AG04449 (cell line): ENCODE measurements at places on chromosomes 1 and 21.

- DNase-seq: no peak
These were observed 193.8 kb downstream of the KCNH1 start for GRCh38 chr1:210940081-210940617.

DNA sequence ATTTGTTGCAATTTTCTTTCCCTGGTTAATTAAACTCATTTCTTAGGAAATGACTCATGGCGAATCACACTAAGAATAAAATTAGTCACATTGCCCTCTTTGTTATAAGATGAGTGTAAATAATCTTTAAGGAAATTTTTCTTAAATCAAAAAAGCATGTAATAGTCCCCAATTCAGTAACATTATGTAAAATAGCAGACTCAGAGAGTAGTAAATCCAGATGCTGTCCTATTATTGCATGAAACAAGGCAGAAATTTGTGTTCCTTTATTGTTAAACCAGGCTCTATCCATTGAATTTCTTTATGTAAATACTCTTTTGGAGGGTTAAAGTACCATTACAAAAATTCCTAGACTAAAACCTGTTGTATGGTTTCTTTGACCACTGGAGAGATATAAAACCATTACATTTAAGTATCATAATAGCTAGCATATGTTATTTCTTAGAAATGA, 154.5 kb upstream of the C1orf87 start:
- DNase-seq: no peak

DNA sequence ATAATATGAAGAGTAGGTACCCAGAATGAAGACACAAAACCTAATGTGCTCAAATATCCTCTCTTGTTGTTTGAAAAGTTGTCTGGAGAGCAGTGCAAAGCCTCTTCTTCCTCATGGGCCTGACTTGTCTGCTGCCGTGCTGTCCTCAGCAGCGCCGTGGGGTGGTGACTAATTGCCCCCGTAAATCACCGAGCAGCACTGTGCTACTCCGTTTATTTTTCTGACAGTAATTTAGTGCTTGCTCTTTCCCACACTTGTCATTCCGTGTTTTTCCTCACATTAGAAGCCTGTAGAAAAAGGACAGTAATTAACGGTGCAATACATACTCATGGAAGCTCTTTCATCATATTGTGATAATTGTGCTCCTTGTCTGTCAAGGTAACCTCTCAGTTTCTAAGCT, 114.8 kb upstream of the BARHL2 start:
- DNase-seq: no peak

DNA sequence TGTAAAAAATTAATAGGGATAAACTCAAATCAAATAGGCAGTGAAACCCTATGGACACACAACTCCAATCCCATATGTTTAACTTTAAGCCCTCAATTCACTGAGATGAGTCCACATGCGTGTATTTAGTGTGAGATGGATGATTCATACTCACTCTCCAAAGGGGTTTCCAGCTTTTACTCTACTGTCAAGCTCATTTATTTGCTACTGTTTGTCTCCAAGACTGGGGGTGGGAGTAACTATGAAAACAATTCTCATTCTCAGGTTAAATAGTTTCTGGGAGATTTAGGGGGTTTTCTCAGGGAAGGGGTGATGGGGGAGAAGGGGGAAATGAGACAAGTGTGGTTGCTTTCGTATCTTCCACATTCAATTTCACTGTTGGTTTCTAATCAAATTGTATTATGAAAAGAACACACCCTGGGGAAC, 2.7 kb downstream of the RAB29 start:
- no peak for DNase-seq

GRCh38 chr1:193368302-193368701, 181.9 kb upstream of the B3GALT2 start:
- no peak for DNase-seq

GRCh38 chr1:184987696-184988095, 13.4 kb upstream of the NIBAN1 start:
- no peak for DNase-seq

DNA sequence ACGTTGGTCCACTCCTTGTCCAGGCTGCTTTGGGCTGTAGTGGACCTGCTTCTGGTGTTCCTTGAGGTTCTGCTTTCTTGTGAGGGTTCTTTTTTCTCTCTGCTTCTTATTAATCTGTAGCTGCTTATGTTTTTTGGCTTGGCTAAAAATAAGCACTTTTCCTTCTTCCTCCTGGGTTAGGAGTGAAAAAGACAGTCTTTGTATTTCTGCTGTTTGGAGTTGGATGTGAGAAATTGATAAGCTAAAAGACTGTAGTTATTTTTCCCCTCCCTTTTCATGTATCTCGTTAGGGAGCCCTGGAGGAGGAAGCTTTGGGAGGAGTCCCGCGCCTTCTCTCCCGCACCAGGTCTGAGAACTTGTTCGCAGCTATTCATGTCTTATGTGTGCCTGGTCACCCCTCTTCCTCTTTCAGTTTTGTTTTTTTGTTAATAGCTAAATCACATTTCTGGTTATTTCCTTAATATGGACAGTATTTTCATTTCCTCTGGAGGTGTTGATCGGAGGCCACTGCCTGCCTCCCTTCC, 79.0 kb downstream of the GALNT2 start:
- no peak for DNase-seq

DNA sequence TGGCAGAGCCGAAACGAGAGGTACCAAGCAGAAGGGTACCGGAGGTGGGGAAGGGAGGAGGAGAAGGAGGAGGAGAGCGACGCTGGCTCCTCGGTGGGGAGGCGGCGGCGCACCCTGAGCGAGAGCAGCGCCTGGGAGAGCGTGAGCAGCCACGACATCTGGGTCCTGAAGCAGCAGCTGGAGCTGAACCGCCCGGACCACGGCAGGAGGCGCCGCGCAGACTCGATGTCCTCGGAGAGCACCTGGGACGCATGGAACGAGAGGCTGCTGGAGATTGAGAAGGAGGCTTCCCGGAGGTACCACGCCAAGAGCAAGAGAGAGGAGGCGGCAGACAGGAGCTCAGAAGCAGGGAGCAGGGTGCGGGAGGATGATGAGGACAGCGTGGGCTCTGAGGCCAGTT, 32.4 kb downstream of the STYXL2 start:
- no peak for DNase-seq

DNA sequence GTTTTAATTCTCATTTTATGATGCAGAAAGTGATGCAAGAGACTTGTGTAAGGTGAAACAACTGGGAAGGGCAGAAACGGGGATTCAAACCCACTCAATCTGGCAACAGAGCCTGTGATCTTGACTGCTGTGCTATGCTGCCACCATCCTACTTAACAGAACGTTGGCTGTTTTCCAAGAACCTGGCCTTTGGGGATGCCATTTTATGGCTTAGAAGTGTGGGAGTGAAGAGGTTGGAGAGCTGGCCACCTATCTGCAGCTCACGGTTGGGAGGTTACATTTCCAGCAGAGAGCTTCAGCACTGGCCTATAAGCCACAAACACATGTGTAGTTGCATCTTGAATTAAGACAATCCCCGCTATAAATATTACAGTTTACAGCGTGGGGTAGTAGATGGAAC, 235.3 kb downstream of the PRDM2 start:
- DNase-seq: no peak

DNA sequence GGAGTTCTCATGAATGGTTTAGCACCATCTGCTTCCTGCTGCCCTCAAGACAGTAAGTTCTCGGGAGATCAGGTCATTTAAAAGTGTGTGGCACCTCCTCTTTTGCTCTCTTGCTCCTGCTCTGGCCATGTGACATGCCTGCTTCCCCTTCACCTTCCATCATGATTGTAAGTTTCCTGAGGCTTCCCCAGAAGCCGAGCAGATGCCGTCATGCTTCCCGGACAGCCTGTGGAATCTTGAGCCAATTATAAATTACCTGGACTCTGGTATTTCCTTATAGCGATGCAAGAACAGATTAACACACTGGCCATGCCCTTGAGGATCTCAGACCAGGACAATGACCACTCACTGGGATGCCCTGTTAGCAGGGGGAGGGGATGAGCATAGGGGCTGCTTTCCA, 212.3 kb downstream of the MATN1 start:
- no peak for DNase-seq

DNA sequence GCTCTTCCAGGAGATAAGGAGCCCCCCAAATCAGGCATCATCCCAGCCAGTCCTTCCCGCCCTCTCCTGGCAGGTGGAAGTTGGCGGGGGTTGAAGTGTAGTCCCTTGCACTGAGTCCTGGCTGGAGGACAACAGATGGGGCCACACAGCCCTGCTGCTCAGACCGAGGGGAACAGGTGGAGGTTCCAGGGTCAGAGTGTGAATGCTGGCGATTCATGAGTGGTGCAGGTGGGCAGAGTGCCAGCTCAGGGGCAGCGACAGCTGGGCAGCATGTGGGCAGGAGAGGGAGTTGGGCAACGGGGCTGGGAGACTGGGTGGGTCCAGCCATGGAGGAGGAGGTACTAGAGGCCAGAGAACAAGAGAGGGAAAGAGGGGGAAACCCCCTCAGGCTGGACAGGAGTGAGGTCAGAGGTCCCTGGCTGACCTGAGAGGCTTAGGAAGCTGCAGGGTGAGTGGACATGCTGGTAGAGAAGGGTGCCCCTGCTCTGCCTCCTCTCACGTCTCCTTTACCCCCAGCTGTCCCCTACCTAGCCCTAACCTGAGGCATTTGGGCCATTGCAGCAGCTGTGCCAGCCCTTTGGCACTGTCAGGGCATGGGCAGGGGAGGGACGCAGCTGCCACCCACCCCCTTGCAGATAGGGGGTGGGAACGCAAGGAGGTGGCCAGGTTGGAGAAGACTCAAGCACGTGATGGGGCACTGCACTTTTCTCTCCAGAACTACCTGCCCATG, 11.3 kb upstream of the ADORA1 start:
- no peak for DNase-seq

DNA sequence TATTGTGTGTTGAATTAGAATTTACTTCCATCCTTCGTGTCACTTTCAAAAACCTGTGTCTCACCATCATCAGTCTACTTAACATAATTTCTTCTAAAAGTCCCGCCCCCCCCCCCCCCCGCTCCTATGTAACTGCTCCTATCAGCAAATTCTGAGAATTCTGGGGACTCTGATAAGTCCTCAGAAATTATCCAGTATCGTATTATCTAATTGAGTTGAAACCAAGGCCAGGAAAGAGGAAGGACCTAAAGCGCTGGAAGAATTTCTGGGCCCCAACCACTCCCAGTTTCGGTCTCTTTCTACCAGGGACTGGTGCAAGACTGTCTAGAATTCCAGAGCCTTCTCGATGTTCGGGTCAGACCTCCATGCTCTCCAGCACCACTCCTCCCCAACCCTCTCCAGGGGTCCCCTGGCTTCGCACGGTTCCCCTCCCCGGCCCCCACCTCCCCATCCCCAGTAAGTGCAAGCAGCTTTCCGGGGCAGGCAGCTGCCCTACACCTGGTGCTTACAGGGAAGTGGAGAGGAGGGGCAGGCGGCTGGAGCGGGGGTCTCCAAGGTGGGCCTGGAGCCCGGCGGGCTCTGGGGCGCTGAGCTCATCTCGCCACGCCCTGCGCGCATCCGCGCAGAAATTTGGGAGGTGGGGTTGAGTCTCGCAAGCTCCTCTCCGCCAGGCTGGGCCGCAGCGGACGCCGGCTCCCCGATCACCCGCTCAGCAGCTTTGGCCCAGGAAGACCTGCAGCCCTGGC, 16.0 kb upstream of the ZNF496 start:
- DNase-seq: no peak

- DNase-seq: no peak
These were observed 729.8 kb downstream of the KCNT2 start for GRCh38 chr1:195878478-195878877.

DNA sequence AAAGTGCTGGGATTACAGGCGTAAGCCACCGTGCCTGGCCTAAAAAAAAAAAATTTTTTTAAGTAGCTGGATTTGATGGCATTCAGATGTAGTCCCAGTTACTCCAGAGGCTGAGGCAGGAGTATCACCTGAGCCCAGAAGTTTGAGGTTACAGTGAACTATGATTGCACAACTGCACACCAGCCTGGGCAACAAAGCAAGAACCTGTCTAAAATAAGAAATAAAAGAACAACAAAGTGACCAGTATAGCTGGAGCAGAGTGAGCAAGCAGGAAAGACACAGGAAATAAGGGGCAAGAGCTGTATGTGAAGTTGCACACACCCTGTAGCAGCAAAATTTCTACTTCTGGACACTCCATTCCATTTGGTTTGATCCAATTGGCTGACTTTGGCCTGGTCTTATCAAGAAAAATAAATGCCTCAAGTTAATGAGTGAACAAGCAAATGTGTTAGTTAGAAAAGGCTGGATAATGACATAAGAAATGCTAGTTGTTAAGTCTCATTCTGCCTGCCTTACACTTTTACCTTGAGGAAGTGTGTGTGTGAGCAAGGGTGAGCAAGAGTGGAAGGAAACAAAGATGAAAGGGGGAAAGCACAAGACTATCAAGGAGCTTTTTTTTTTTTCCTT, 7.9 kb downstream of the ATP5IF1 start:
- DNase-seq: no peak

DNA sequence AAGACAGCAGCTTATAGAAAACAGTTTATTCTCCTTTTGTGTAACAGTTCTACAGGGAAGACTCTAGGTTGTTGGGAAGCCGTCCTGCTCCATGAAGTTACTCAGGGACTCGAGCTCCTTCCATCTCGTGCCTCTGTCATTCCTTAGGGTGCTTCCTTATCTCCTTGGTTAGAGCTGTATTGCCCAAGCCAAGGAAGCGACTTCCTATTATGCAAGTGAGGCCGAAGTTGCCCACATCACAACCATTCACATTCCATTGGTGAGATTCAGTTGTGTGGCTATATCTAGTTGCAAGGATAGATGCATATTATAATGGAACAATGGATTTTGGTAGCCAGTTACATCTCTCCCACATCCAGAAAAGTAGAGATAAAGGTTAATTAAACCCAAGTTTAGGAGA, 9.0 kb downstream of the GSTM5 start:
- no peak for DNase-seq

GRCh38 chr1:178450871-178451270, 45.9 kb downstream of the CLEC20A start:
- DNase-seq: no peak

- DNase-seq: no peak
These were observed 19.1 kb upstream of the MED18 start for GRCh38 chr1:28309702-28310101.

- DNase-seq: no peak
These were observed 177.4 kb downstream of the LBR start for GRCh38 chr1:225250432-225250831.

DNA sequence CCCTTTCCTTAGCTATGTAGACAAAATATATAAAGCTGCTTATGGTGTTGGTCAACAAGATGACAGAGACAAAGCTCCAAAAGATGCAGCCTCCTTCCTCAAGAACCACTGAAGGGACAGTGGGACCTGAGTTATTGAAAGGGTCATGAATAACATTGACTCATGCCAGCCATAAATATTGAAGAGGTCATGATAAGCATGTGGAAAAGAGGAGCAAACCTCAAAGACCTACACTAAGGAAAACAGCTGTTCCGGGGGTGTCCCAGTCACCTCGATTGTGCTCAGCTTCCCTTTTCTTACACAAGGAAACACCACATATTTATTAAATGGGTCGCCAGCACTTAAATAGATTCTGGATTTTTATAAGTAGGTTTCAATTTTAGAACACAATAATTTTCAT, 112.9 kb downstream of the PTPRC start:
- no peak for DNase-seq

- DNase-seq: no peak
These were observed 398.9 kb downstream of the MATN1 start for GRCh38 chr1:30324251-30325084.

- no peak for DNase-seq
These were observed 15.0 kb downstream of the LBR start for GRCh38 chr1:225412803-225413351.

GRCh38 chr1:183872403-183872802, 67.5 kb downstream of the RGL1 start:
- DNase-seq: no peak
